ENCODE measurements at places on chromosomes 7 and 10.
A peak's percentile ranks its signal among the peaks of the same experiment; 100 is the strongest.

GRCh38 chr7:143258831-143259230 lies 4.4 kb upstream of the GSTK1 start:
- peak; percentile 37 for DNase-seq

- DNase-seq: no peak
Observed at GRCh38 chr10:49744924-49745605, 17.1 kb downstream of the OGDHL start.

GRCh38 chr7:102433219-102434038 lies at the start of gene ORAI2:
ORAI2 (plus strand) TSS chr7:102433575; CDS start chr7:102438957, 5,382 bp downstream.
- peak; percentile 90 for DNase-seq

DNA sequence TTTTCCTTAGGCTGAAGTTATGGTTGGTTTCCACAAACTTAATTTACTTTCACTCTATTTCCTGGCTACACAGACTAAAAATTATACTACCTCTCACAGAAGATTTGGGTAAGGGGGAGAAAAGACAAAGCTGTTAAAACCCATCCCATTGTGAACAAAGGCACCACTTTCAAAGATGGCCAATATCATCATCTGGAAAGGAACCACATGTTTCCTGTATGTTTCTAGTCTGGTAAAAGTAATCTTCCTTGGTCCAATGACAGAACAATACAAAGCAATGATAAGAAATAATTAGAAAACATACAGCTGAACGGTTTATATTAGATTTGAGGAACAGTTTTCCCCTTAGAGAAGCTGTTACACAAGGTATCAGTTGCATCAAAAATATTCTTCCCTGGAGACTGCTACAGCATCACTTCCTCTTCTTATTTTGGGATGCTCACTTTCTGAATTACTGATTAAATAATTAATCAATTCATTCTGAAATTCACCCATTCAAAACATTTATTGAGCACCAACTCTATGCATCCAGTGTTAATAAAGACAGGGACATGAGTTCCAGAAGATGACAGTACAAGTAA lies 8.5 kb upstream of the SFR1 start:
- DNase-seq: no peak

DNA sequence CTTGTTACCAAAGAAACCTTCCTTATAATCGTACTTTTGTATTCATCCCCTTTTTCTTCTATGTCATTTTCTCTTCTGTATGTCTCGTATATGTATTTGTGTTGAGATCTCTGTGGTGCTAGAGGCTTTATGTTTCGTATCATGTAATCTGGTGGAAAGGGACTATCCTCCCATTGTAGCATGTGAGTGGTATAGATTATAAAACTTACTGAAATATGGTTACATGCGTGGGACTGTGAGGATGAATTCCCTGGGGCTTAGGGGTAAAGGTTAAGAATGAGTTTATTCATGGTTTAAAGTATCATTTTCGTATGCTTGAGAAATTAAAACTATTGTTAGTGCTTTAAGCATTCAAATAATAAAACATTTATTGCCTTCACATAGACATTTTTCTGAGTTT lies 141.9 kb downstream of the ANKRD7 start:
- DNase-seq: no peak

- DNase-seq: no peak
Observed at GRCh38 chr7:74474271-74474865, 20.7 kb downstream of the GTF2IRD1 start.
